Heart right ventricle (tissue), 16 donors: ENCODE measurements at places on chromosomes 16 and 17. TPM values are rescaled to one million over a fixed set of nuclear protein-coding genes. Genes with fewer than 3 reads are reported as not detected.
A peak's percentile ranks its signal among the peaks of the same experiment; 100 is the strongest.

Gene SRCIN1
- 1.1 TPM for total RNA-seq

DNA sequence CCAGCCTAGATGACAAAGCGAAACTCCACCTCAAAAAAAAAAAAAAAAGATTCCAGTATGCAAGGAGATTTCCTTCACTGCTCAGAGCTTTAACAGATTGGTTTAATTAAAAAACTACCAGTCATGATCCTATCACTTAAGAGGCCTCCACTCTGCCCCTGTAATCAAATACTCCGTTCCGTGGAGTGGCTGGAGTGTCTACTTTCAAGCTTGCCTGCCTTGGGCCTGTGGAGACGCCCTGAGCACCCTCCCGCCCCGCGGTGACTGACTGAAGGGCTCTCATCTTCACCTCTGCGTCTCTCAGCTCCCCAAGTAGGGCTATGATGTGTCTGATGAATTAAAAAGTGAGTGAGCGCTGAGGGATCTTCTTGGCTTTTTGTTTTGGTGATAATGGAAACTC lies 25.3 kb upstream of the TRPV3 start:
- no peaks in the 10 kb centered on the region for H3K4me1 ChIP-seq
- H3K27me3 ChIP-seq, result no peaks in the 10 kb centered on the region
- H3K27ac ChIP-seq, result no peak overlapping the region
- H3K36me3 ChIP-seq, result peaks cover 78% of the 10 kb centered on the region
- H3K4me3 ChIP-seq, result no peak overlapping the region
- no peak for DNase-seq

DNA sequence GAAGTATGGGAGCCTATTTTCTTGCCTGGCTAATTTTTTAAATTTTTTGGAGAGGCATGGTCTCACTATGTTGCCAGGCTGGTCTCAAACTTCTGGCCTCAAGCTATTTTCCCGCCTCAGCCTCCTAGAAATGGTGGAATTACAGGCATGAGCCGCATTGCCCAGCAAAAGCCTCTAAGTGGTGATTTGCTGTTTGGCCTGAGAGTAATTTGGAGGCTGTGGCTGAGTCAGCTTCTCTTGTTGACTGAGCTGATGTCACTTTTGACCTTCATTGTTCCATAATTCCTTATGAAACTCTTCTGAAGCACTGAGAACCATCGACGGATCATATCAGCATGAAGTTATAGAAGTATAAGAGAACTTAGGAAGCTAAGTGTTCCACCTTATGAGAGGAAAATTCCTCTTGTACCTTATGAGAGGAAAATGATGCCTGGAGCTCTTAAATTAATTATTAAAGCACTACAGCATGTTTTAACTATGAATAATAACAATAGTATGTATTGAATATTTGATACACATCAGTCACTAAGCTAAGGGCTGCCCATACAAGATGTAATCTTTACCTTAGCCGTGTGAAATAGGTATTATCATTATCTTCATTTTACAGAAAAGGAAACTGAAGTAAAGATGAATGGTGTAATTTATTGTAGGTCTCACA lies 220.8 kb upstream of the MON1B start:
- DNase-seq, result no peak
- no peaks in the 10 kb centered on the region for H3K27me3 ChIP-seq
- H3K27ac ChIP-seq, result no peak overlapping the region
- H3K4me1 ChIP-seq, result no peaks in the 10 kb centered on the region

DNA sequence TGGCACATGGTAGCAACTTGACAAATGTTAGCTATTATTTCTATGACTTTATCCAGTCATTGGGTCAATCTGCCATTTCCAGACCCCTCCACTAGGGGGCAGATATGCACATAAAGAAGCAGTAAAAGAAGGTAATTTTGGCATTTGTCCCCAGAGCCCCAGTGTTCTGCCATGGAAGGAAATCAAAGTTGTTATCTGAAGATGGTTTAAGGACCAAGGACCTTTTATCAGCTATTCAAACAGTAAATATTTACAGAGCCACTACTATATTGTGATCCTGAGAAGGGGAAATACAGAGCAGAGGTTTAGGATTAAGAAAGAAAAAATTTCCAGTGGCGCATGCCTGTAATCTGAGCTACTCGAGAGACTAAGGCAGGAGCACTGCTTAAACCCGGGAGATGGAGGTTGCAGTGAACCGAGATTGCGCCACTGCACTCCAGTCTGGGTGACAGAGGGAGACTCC lies 20.0 kb downstream of the TRAF4 start:
- peak; percentile 83 for DNase-seq
- no peaks in the 10 kb centered on the region for H3K36me3 ChIP-seq
- peaks cover 29% of the 10 kb centered on the region for H3K4me1 ChIP-seq
- no peak overlapping the region for H3K27ac ChIP-seq

GRCh38 chr16:84449156-84450140 lies 55.0 kb downstream of the MEAK7 start:
- DNase-seq, result no peak
- no peak overlapping the region for H3K27ac ChIP-seq
- H3K4me3 ChIP-seq, result no peak overlapping the region
- no peaks in the 10 kb centered on the region for H3K4me1 ChIP-seq
- H3K27me3 ChIP-seq, result peaks cover 9% of the 10 kb centered on the region

Gene HS3ST2
- 0.14 TPM for total RNA-seq

DNA sequence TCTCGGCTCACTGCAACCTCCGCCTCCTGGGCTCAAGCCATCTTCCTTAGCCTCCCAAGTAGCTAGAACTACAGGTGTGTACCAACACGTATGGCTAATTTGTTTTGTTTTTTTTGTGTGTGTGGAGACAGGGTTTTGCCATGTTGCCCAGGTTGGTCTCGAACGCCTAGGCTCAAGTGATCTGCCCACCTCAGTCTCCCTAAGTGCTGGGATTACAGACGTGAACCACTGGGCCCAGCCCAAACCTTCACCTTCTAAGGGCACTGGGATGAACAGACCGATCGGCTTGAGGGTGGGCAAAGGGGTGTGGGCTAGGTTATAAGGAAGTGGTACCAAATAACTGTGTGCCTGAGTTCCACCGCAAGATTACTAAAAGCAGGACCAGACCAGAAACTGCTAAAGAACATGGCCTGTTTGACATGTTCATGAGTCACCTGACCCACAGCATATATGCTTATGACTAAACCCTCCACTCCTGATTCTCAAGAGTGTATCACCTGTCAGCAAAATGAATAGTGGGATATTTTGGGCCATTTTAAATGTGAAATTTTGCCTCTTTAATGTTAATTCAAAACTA lies 8.1 kb downstream of the TMEM97 start:
- H3K36me3 ChIP-seq, result peaks cover 54% of the 10 kb centered on the region
- H3K4me3 ChIP-seq, result no peak overlapping the region
- H3K27me3 ChIP-seq, result no peaks in the 10 kb centered on the region
- H3K4me1 ChIP-seq, result no peaks in the 10 kb centered on the region
- DNase-seq, result no peak

Gene CRYBA1
- total RNA-seq, result not detected

DNA sequence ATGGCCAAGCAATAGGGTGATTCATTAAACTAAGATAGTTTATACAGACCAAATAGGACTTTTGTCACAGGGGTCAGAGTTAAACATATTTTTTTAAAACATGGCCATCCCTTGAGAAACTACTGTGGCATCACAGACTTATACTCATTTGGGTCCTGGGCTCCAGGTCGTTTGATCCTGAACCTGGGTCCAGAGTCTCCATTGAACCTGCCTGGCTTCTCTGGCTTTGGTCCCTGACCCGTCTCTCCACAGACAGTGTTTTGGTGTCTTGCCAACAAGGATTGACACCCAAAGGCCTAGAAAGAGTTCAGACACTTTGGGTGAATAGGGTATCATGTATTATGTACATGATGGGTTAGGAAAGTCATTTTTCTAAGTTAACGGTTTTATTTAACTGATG lies 236.7 kb downstream of the PHKB start:
- no peaks in the 10 kb centered on the region for H3K4me1 ChIP-seq
- no peaks in the 10 kb centered on the region for H3K27me3 ChIP-seq
- H3K4me3 ChIP-seq, result no peak overlapping the region
- peaks cover 95% of the 10 kb centered on the region for H3K36me3 ChIP-seq

GRCh38 chr17:79075861-79076406 lies 1.3 kb downstream of the ENGASE start:
- no peaks in the 10 kb centered on the region for H3K27me3 ChIP-seq
- H3K4me1 ChIP-seq, result peaks cover 29% of the 10 kb centered on the region
- peak overlapping the region; percentile 83 for H3K4me3 ChIP-seq
- DNase-seq, result no peak
- peak overlapping the region; percentile 89 for H3K27ac ChIP-seq

DNA sequence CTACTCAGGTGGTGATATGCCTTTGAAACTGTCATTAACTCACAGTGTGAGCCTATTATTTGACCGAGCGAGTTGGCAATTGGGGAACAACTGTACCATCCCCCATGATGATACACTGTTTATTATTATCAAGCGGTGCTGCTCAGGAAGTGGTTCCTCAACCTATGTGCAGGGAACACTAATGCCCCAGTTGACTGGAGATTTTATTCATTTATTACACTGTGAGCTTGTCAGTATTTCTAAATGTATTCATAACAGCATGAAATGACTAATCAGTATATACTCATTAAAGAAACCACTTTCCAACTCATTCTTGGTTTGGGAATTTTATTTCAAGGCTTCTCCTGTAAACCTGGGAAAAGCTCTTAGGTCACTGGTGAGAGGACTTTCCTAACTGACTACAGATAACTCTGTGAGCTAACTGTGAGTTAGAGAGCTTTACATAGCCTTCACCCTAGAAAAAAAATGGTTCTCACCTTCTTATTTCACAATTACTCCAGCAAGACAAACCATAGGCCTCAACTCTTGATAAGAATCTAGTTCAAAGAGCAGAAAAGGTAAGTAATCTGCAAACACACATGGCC lies 42.4 kb downstream of the NXPH3 start:
- peaks cover 24% of the 10 kb centered on the region for H3K36me3 ChIP-seq
- no peaks in the 10 kb centered on the region for H3K27me3 ChIP-seq
- no peak for DNase-seq
- H3K4me3 ChIP-seq, result no peak overlapping the region

DNA sequence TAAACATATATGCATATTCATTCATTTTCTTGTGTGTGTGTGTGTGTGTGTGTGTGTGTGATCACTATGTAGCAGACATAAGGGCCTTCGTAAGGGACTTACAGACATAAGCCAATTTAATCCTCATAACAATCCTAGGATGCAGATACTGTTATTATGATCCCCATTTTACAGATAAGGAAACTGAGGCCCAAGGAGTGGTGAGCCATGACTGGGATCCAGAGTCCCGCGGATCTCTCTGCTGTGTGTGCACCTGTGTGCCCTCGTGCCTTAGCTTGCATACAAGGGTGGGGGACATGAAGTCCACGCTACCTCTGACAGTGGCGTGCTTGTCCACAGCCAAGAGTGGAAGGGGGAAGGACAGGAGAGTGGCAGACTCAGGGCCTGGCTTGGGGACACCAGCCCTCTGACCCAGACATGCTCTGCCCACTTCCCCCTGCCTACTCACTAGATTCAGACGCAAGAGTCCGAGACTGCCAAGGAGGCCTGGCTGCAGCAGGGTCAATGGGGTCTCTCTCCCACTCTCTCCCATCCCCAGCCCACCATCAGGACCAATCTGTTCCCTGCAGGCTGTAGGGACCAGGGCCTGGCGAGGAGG lies 9.8 kb upstream of the SMTNL2 start:
- H3K4me3 ChIP-seq, result no peak overlapping the region
- H3K4me1 ChIP-seq, result peaks cover 20% of the 10 kb centered on the region
- no peaks in the 10 kb centered on the region for H3K36me3 ChIP-seq
- H3K27me3 ChIP-seq, result no peaks in the 10 kb centered on the region
- no peak for DNase-seq
- no peak overlapping the region for H3K27ac ChIP-seq

DNA sequence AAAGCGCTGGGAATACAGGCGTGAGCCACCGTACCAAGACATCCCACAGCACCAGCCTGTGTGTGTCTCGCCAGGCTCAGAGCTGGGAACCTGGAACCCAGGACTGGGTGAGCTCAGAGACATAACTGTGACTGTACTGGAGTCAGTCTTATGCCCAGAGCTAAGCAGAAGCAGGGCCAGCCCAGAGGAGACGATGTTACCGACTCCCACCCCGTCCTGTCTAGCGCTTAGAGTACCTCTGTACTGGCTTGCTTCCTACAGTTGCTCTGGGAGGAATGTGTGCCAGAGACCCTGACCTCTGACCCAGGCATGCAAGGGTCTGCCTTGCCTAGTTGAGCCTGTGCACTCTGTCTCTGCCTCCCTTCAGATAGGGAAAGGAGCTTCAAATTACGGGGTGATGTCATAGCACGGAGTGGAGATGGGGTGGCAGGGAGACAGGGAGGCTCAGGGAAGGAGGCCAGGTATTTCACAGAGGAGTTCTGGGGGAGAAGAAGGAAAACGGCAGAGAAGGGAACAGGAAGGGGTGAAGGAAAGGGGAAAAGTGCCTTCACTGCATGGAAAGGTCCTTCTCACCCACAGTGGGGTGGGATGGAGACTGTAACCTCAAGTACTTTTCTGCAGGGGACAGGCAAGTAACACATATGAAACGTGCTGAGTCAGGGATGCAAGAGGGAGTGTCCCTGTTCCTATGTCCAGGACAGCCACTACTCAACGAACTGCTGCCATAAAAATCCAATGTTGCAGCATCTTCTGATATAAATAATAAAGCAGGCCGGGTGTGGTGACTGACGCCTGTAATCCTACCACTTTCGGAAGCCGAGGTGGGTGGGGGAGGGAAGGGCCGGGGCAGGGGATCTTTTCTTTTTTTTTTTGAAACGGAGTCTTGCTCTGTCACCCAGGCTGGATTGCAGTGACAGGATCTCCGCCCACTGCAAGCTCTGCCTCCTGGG lies 5.8 kb upstream of the ARMC5 start:
- no peak for DNase-seq
- peak overlapping the region; percentile 53 for H3K27ac ChIP-seq
- H3K4me1 ChIP-seq, result peaks cover 62% of the 10 kb centered on the region
- no peaks in the 10 kb centered on the region for H3K27me3 ChIP-seq

GRCh38 chr17:76131692-76132573 lies 9.1 kb downstream of the FOXJ1 start:
- H3K27ac ChIP-seq, result no peak overlapping the region
- H3K27me3 ChIP-seq, result peaks cover 67% of the 10 kb centered on the region
- peaks cover 31% of the 10 kb centered on the region for H3K4me1 ChIP-seq
- no peak overlapping the region for H3K4me3 ChIP-seq
- no peak for DNase-seq

DNA sequence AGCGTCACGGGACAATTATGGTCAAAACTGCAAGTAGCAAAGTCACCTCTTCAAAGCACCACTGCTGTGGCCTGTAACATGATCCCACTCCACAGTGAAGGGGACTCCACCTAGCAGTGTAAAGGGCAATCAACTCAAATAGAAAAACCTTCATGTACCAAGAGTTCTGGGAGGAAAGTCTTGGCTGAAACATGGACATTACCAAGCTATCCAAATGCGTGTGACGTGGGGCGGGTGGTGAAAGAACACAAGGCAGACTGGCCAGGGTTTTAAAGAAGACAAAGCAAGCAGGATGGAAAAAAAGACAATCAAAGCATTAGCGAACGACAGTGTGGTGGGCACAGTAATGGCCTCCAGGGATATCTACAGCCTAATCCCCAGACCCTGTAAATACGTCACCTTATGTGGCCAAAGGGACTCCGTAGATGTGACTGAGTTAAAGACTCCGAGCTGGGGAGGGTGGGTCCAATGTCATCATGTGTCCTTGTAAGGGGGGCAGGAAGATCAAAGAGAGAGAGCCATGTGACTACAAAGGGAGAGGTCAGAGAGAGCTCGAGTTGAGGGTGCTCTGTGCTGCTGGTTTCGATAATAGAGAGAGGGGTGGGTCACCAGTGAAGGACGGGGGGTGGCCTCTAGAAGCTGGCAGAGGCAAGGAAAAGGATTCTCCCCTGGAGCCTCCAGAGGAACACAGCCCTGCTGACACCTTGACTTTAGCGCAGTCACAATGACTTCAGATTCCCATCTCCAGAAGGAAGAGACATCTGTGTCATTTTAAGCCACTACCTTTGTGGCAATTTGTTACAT lies 6.0 kb downstream of the HSDL1 start:
- peak; percentile 24 for DNase-seq
- no peaks in the 10 kb centered on the region for H3K27me3 ChIP-seq
- peak overlapping the region; percentile 70 for H3K27ac ChIP-seq
- H3K36me3 ChIP-seq, result no peaks in the 10 kb centered on the region
